ENCODE measurements at places on chromosomes 12 and 14.

DNA sequence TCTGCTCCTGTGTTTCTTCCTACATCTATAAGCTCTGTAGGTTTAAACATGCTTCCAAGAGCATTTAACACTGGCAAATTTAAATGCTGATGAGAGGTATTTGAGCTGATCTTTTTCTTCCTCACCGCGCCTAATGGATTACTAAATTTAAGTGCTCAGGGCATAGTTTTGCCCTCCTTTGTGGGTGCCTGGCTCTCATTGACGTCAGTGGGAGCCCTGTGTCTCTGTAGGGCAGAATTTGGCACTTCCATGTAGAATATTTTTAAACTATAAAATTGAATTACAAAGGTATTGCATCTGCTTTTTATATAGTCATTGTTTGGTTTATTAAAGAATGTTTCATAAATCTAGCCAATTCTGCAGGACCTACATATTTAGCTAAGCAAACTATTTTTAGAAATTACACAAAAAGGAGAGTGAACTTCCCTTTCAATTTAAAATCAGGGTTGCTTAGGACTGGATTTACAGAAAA, 444.8 kb downstream of the AEBP2 start:
- DNase-seq, result no peak

DNA sequence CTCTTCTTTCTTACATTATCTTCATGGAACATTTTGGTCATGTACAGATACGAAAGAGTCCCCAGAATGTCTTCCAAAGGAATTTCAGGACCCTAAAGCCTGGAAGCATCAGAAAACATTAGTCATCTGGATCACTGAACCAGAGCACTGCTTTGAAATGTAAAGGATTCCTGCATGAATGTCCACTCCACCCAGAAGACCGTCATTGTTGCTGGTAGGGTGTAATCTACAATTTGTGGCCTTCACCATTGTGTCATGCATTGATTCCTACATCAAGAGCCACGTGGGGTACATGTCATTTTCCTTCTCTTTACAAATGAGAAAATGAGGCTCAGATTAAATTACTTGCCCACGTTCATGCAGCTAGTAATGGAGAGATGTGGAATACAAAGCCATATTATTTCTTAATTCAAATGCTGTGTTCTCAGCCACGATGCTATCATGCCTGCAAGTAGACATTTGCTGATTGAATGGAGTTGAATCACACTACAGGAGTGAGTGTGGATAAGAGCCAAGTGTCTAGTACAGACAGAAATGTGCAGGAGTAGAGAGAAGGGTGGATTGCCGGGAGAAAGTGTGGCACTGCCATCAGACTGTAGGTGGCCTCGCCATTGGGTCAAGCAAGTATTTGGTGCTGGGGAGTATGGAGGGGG, 231.2 kb downstream of the C12orf75 start:
- no peak for DNase-seq

GRCh38 chr12:3078086-3078820, 1.1 kb downstream of the TSPAN9 start:
- DNase-seq, result no peak

DNA sequence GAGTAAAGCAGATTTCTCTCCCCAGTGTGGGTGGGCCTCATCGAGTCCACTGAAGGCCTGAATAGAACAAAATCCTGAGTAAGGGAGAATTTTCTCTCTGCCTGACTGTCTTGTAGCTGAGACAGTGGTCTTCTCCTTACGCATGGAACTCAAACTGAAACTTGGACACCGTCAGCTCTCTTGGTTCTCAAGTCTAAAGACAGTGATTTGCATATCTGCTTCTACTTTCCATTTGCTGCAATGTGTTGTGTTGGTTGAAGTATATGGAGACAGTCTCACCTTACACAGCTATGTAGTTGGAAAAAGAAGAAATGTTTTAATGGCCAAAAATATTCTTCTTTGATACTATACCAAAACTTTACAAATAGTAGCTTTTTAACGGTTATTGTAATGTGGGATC, 160.2 kb upstream of the LMNTD1 start:
- DNase-seq, result no peak

All from stimulated activated CD4-positive, alpha-beta T cell treated with anti-CD3 and anti-CD28 coated beads, Interleukin-1b, Interleukin-23, amount 100 ng/mL, for 1 hour (primary cell).